Activated naive CD4-positive, alpha-beta T cell treated with anti-CD3 and anti-CD28 coated beads, Interleukin-2, amount 50 U/mL, for 72 hours (primary cell): ENCODE measurements at places on chromosomes 5 and 9. TPM values are rescaled to one million over a fixed set of nuclear protein-coding genes. Genes with fewer than 3 reads are reported as not detected.

DNA sequence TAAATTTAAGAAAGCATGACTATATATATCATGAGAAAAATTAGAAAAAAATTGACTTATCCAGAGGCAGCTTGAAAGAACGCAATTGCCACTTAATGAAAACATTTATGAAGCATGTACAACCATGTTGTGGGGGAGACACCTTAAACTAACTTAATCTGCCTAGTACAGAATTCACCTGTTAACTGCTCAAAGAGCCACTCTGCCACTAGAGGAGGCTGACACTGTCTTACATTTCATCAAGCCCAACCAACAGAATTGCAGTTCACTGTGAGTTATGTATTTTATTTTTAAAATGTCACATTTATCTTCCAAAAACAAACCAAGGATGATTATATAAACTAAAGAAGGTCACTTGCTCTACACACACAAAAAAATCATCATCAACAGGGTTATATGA is 252.9 kb downstream of the MLLT3 start:
- no peak for DNase-seq

GRCh38 chr9:78985084-78985738 is 586.6 kb upstream of the TLE4 start:
- DNase-seq = no peak

GRCh38 chr5:160341309-160341870 is 29.0 kb upstream of the CCNJL start:
- no peak for DNase-seq

DNA sequence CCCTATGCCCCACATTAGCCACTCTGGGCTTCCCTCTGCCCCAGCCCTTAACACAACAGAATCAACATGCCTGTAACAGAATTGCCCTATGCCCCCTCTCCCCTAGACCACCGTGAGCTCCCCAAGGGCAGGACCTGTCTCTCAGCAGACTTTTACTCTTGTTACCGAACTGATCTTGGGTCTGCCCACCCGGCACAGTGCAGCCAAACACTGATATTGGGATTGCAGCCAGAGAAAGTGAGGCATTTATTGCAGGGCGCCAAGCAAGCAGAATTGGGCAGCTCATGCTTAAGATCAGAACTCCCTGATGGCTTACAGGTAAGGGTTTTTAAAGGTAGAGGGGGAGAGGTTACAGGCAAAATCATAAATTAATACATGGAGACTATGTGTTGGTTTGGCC is 33.5 kb upstream of the KCNIP1 start:
- DNase-seq = no peak

GRCh38 chr9:126698756-126699155 is 85.0 kb downstream of the LMX1B start:
- DNase-seq = no peak

TCF7 gene
- total RNA-seq = 229 TPM

DNA sequence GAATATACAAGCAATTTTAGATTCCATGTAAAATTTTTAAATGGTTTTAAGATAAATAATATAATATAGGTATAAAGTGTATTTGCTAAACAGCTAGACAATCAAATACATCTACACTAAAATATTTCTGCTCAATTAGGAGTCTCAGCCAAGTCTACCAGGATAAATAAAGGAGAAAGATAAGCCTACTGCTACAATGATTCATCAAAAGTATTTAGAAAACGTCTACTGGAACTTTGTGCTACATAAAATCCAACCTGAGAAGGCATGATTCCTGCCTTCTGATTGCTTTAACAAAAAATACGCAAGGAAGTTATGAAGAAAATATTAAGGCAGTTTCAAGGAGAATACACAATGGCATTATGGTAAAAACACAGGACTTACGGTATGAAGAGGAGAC is 570.6 kb downstream of the EFNA5 start:
- DNase-seq = no peak
